ENCODE measurements at places on chromosomes 2 and 18.

DNA sequence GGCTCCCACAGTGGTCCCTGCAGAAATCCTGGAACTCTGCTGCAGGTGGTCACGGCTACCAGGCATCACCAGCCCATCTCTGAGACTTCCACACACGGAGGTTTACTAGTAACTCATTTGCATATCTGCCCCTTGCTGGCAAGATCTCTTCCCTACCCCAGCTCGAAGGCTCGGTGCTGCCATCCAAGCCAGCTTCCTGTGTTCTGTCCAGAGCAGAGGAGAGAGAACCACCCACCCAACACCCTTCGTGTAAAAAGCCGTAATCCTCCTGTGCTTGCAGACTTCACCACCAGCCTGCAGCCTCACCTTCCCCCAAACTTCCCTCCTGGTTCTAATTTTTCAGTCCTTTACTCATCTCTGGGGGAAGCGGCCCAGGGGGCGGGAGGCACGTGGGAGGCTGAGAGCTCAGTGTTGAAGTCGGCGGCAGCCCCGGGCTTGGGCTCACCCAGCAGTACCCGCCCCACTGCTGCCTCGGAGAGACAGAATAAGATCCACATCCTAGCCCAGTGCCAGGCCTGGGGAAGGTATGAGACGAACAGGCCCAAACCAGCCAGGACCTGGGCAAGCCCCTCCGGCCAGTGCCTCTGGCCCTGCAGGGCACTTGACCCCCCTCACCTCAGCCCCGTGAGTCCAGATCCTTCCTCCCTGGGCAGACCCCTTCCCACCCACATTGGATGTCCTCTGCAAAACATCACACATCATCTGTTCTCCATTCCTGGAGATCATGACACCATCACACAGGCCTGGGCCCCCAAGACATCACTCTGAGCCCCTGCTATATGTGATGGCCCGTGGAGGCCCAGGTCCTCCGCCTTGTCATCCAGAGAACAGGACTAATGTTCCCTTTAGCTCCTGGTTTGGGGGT lies 145.8 kb upstream of the ID2 start:
- DNase-seq: no peak

GRCh38 chr2:109207176-109207575 lies 78.2 kb downstream of the SH3RF3 start:
- DNase-seq: no peak

- DNase-seq: no peak
These were observed 40.3 kb downstream of the IMPA2 start for GRCh38 chr18:12021596-12021995.

GRCh38 chr2:31384771-31385276 lies 29.7 kb downstream of the XDH start:
- no peak for DNase-seq

GRCh38 chr18:36153203-36153602 lies 23.5 kb downstream of the ELP2 start:
- DNase-seq: no peak

DNA sequence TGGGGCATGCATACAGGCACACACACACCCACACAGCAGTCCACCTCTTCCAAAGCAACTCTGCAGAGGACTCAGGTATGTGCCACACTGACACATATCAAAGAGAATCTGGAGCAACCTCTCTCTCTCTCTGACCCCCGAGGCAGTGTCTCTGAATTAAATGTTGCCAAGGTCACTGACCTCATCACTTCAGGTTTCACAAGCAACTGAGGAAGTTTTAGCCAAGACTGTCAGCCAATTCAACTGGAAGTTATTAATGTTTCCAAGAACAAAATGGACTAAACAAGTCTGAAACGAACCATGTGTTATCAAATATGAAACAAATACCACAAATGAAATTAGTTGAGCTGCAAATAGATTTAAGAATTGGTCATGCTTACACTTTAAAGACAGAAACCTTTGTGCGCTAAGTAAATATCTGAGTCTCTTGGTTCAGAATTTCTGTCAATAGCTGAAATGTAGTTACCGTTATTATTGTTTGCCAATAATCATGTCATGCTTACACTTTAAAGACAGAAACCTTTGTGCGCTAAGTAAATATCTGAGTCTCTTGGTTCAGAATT lies 86.1 kb downstream of the SLC25A12 start:
- DNase-seq: no peak

DNA sequence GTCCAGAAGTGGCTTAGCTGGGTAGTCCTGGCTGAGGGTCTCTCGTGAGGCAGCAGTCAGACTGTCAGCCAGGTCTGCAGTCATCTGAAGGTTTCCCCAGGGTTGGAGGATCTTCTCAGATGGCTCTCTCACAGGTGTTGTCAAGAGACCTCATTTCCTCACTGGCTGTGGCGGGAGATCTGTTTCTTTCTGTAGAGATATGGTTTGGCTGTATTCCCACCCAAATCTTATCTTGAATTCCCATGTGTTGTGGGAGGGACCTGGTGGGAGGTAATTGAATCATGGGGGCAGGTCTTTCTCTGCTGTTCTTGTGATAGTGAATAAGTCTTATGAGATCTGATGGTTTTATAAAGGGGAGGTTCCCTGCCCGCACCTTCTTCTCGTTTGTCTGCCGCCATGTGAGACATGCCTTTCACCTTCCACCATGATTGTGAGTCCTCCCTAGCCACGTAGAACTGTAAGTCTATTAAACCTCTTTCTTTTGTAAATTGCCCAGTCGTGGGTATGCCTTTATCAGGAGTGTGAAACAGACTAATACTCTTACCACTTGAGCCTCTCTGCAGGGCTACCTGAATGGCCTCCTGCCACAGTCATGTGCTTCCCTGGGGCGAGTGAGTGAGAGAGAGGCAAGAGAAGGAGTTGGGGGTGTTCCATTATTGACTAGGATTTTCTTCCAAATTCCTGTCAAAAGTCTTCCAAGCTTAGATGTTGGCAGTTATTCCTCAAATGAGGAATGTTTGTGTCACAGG lies 23.6 kb downstream of the MALT1 start:
- no peak for DNase-seq

DNA sequence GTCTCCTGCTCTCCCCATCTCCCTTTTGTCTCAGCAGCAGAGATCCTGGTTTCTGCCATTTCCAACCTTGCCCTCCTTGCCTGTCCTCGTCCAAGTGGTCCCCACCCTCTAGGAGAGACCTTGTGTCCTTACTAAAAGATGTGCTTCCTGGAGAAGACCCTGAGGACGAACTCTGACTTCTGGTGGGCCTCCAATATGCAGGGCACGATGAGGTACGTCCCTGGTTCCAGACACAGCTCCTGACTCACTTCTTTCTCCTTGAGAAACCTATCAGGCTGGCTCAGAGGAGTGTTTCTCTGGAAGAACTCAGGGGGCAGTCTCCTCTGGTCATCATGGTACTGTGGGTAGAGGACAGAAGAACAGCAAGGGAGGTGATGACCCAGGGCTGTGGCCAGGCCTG lies 28.2 kb downstream of the CAPN14 start:
- no peak for DNase-seq

DNA sequence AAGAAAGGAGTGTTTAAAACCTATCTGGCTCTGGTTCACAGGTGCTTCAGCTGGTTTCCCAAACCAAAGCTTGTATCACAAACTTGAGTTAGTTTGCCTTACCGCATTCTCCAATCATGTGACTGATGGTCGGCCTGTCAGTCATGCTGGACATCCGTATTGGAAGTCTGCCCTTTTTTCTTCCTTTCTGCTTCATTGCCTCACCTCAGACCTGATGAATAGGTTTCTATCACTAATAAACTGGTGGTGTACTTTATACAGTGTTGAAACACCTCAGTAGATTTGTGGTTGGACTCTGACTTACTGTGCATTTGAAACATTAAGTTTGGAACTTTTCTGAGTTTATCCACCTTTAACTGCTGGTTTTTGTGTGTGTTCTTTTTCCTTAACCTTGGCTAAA lies 84.1 kb downstream of the R3HDM1 start:
- DNase-seq: no peak

DNA sequence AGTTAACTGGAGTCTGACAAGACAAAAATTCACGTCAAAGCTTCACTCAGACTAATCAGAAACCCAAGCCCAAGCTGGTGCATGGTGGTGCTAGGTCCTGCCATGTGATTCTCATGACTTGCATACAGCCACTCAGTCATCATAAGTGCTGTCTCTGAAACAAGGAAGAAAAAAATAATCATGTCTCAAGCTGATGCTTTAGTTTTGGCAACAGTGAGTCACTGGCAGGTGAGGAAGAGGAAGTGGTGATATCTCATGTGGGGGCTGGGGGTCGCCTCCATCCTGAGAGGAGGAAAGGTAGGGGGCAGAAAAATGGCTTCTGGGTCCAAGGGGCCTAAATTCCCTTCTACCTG lies 136.3 kb downstream of the TMEM163 start:
- no peak for DNase-seq

- DNase-seq: no peak
These were observed 254.9 kb downstream of the IRS1 start for GRCh38 chr2:226544596-226545210.

DNA sequence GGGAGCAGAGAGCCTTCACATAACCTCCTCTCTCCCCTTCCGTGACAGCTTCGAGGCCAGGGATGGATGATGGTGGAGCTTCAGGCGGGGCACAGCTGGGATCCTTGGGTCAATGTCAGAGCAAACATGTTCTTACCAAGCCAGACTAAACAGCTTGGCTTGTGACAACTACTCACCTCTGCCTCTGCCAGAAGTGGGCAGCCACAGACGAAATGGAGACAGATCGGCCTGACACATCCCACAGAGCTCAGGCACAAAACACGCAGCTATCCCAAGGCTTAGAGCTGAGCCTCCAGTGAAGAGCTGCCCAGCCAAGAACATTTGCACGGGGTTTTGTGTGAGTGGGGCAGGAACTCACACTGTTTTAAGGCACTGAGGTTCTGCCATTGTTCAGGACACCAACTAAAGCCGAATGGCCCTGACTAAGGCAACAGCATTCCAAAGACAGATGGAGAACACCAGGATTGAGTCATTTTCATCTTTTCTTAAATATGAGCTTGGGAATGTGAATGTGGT lies 12.8 kb downstream of the PXDN start:
- DNase-seq: no peak

DNA sequence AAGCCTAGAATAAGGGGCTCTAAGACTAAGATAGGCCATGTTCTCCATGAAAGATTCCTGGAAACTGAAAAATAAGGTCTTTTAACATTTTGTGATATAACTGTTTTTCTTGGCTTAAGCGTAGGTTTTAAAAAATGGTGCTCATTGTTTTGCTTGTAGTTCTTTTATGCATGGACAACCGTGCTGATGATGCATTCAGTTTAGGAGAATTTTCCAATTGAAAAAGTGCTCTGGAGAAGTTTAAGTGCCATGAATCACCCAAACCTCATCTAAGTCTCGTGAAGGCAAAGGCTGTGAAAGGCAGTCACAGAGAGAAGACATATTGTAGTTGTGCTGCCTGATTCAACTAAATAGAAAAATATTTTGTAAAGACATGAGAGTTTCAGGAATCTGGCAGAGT lies 111.8 kb upstream of the GAREM1 start:
- no peak for DNase-seq

DNA sequence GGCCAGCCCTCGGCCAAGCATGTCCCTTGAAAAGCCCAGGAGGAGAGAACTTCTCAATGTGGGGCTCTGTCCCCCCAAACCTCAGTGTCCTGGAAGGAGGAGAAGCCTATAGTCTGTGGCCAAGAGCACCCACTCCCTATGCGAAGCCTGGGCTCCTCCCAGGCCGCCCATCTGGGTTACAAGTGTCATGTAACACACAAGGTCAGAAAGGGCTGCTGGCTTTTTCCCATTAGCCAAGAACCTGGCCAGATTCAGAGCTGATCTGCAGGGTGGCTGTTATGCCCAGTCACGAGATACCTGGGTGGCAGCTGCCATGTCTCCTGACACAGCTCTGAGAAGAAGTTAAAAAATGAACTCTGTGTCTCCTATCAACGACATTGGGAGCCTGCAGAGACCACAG lies 170.7 kb downstream of the TNS1 start:
- no peak for DNase-seq

DNA sequence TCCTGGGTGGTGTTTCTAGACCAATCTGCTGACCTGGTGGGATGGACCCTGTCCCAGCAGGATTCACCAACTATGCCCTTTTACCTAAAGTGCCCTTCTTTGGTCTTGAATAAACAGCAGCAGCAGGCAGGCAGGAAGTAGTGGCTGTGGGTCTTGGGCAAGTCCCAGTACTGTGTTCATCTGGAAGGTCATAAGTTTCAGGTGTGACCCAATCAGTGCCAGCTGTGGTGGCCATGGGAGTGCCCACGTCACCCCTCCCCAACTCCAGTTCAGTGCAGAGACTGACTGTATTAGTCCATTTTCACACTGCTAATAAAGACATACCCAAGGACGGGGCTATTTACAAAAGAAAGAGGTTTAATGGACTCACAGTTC lies 148.3 kb upstream of the SRD5A2 start:
- no peak for DNase-seq

DNA sequence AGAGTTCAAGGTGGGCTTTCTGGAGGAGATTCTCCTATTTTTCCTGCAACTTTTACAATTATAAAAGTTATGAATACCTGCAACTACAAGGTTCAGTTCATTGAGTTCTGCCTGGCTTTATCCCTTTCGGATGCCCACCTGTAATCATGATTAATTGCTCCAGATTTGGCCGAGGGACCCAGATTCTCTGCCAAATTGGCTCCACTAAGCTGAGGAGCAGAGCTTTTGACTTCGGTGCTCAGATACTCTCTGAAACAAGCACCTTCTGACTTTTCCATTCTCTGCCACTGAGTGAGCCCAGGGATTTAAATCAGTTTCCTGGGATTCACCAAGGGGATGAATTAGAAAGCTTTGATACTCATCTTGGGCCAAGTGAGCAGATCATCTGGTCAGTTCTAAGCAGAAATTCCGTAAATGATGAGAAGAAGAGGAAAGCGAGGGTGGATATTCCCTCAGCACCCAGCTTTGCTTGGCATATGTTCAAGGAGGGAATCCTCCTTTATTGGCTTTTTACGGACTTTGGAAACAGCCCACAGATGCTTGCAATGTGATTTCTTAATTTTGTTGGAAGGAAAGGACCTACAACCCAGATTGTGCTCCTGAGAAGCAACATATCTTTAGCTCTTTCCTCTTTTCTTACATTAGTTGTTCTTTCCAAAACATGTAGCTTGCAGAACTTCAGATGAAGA lies 179.2 kb downstream of the SETBP1 start:
- DNase-seq: no peak

DNA sequence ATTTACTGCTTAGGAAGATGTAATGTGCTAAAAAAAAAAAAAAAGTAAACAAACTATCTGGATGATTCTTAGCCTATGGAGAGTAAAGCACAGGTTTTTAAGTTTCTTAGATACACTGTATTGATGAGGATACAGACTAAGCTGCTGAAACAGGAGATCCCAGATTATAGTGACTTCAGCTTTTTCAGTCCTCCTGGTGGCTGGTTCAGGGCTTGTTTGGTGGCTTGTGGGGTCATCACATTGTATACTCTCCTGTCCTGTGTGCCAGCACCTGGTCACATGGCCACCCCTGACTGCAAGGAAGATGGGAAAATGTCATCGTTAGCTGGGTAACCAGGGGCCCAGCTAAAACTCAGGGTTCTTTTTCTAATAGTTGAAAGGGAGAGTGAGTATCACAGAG lies 31.4 kb downstream of the RAB31 start:
- no peak for DNase-seq

DNA sequence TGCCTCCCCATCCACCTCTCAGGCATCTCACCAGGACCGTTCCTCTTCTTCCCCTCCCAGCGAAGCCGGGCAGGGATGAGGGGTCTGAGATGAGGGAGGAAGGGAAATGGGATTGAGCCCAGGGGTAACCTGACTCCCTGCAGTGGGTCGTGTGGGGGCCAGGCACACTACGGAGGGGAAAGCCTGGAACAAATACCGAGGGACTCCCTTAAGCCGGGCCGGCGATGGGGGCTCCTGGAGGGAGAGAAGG lies 250 bp upstream of the SPEG start:
- DNase-seq: no peak

All from KG1 (cell line).